GM10248 (cell line): ENCODE measurements at places on chromosomes 5 and 9.

DNA sequence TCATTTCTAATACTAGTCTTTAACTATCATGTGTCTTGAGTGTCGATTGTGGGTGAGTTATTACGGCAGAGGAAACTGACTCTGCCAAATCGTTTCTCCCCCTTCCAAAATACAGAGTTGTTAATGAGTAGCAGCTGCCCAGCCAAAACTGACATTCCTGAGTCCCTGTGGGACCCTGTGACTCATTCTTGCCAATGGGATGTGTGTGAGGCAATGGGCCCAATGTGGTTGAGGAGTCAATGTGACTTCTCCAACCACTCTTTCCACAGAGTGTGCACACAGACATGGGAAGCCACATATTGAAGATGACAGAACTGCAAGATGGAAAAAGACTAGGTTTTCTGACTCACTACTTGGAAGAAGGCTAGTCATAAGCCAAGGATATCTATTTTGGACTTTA is 434.7 kb downstream of the DTWD2 start:
- DNase-seq: no peak

- DNase-seq: peak; percentile 35
Observed at GRCh38 chr5:112604732-112605630, 132.7 kb upstream of the APC start.

DNA sequence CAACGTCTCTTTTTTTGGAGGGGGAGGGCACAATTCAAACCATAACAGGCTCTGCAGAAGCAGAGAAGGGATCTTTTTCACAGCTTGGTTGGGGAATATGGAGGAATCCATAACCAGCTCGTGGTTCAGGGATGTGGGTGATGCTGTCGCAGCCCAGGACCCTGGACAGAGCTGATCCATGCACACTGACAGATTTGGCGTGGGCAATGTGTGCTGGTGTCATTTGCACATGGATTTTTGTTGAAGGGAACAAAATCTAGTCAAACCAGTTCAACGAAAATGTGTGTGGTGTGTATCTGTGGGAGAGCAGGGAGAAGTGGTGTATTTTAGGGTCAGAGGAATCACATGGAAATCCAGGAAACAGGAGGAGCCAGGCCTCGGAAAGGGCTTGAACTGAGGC is 4.2 kb downstream of the DOCK2 start:
- no peak for DNase-seq

DNA sequence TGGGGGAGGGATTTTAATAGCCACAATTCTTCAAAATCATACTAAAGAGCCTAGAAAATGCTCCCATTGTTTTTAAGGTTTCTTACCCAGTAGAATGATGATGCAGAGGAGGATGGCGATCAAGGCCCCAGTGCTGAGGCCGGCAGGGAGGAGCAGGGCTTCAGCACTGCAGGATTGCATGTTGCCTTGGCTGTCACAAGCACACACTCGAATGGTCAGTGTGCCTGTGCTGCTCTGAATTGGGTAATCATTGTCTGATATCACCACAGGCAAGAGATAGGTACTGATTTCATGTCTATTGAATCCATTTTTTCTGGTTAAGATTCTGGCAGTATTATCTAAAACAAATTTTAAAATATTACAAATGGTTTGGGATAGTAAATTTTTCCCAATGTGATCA is 153.3 kb downstream of the CDH10 start:
- DNase-seq: no peak

DNA sequence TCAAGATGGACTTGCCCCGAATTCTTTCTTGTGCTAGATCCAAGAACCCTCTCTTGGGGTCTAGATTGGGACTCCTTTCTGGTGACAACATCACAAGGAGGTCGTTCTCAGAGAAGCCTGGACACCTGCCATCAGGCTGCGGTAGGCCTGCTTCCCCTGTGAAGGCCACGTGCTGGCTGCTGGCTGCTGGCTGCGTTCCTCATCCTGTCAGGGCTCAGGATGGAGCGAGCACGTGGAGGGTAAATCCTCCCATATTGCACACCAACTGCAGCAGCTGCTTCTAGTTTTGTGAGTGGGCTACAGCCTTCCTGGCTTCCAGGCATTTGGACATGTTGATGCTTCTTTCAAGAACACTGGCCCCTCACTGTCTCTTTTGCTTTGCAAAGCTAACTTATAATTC is 95.6 kb downstream of the HSPA4 start:
- no peak for DNase-seq

DNA sequence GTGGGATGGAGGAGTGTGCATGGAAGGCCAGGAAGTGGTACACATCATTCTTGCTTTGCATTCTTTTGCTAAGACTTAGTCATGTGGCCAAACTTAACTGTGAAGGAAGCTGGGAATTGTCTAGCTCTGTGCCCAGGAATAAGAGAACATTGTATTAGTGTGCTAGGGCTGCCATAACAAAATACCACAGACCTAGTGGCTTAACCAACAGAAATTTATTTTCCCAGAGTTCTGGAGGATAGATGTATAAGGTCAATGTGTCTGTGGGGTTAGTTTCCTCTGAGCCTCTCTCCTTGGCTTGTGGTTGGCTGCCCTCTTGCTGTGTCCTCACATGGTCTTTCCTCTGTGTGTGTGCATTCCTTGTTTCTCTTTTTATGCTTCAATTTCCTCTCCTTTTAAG is 32.4 kb downstream of the NNT start:
- DNase-seq: no peak

DNA sequence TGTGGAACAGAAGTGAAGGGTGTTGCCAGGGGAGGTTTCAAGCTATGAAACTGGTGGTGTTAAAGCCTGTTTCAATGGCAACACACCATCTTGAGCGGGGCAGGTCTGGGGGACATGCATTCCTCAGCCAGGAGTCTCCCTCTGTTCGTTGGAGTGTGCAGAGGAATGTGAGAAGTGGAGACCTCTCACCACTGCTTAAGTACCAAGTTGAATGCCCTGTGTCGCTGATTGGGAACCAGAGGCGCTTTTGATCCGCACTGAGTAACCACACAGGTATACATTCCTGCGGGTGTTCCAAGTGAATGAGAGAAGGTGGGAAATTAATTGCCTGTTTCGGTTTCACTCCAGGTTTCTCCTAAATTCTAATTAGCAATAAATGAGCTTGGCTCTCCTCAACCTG is 99.4 kb downstream of the LIX1 start:
- DNase-seq: no peak

- no peak for DNase-seq
Observed at GRCh38 chr5:144122081-144122480, 48.4 kb downstream of the YIPF5 start.

- no peak for DNase-seq
Observed at GRCh38 chr5:170223906-170224305, 8.9 kb upstream of the C5orf58 start.

DNA sequence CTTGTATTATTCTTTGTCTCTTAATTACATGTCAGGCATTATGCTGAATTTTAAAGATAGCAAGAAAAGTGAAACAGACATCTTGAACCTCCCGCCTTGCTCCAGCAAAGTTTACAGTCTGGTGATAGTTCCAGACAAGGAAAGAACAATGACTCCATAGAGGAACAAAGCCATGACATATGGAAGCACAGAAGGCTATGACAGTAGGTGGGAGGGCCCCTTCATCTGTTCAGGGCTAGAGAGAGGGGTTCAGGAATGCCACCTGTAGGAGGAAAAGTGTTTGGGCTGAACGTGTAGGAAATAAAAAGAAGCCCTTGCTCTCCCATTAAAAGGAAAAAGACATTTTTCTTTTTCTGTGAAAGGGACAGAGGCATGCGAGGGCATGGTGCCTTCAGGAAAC is 315.6 kb downstream of the TRIM32 start:
- no peak for DNase-seq

DNA sequence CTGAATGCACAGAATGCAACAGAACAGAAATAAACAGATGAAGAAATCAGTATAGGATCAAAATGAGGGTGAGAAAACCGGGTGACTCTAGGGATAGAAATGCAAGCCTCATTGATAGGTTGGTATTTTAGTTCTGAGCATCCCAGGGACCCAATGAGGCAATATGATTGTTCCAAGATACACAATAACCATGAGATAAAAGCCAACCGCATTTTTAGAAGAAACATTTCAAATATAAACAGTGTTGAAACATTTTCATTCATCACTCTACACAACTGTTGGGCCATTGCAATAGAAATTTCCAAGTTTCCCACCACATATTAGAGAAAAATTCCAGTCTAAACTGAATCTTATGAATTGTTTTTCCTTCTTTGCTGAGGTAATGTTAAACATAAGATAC is 452.3 kb upstream of the PTGER4 start:
- no peak for DNase-seq

DNA sequence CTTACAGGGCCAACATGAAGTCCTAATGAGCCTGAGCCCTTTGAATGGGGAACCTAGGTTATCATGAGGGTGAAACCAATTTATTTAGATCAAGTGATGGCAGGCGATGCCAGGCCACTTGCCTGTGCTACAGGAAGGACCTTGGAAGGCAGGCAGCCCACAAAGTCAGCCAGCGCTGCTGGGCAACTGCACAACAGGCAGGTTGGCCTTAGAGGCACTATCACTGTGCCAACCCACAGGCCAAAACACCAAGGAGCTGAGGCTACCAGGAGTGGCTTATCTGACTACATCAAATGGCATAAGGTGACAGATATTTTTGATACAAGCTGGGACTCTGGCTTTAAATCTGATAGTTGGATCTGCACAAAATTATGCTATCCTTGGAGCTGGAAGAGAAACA is 319.1 kb downstream of the NTRK2 start:
- no peak for DNase-seq

DNA sequence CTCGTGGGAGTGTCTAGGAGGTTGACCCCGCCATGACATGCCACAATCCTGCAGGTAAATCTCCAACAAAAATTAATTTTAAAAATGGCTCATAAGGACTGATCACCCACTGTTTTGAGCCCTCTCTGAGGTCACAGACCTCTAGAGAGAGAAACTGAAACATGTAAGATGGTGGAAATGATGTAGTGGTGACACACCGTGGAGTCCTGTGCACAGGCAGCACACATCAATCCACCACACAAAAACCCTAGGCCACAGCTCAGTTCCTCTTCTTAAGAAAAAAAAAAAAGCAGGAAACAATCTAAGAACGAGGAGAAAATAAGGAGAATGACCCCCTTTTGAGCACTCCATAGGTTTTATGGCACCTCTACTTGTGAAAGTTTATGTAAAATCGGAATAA is 93.8 kb upstream of the FAM120A start:
- peak; percentile 25 for DNase-seq

DNA sequence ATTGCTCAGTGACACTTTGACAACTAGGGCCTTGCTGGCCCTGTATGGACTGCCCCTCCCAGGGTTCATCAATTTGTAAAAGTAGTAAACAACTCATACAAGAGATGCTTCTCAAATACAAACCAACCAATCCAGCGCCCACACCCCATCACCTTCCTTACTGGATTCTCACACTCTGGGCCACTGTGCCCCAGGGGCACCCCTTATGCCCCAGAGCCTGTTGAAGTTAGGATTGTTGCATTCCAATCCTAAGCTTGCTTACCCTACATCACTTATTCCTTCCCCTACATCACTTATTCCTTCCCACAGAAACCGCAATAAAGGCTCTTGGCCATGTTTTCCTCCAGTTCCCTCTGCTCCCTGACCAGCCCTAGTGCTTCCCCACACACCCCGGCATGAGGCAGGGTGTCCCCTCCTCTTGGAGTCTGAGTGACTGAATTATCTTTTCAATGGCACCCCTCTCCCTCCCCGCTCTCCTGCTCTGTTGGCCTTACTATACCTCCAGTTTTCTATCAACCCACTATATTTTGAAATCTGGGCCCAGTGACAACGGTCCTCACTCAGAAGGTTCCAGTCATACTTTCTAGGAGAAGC is 182.4 kb upstream of the S1PR3 start:
- no peak for DNase-seq

DNA sequence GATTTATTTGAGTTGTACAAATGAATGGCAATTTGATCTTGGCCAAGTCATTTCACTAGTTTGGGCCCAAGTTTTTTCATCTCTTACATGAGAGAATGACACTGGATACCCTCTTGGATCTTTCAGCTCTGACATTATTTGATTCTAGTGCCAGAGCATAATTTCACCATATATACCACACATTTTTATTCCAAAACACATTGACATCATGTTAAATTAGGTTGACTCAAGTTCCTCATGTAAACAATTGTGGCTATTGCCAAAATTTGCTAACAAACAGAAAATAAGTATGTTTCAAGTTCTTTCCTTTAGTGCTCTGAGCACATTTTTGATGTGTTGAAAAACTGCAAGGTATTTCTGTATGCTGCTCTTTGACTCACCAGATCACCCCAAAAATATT is 375.8 kb downstream of the ZNF608 start:
- DNase-seq: no peak

DNA sequence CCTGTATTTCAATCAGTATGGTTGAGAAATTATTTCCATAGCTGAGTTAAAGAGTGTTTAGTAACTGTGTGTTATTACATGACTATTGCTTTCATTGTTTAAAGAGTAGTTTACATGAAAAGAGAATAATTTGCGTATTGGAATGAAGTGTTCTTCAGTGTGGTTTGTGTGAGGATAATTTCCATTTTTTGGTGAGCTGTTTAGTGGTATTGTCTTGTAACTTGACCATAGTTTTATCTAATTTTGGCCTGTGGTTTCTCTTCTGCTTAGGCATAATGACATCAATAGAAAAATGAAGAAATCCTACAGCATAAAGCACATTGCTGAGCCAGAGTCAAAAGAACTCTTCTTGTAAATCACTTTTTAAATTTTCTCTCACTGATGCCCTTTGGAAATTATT is 151.2 kb downstream of the SNCAIP start:
- no peak for DNase-seq

- no peak for DNase-seq
Observed at GRCh38 chr5:60102961-60103693, 209.6 kb upstream of the PDE4D start.

DNA sequence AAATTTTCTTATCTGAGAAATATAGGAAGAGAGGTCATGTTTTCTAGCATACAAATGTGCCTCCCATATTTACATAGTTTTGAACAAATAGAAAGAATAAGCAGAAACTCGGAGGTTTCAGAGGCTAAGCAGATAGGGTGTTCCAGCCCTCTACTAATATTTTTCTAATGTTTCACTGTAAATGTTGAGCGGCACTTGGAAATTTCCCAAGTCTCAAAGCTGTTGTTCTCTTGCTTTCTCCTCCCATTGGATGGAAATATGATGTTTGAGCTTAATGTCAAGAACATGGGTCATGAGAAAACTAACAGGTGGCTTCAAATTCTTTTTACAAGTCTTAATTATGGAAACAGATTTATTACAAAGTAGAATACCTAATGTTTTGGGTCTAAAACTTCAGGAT is 5.1 kb downstream of the SPINK1 start:
- DNase-seq: no peak

DNA sequence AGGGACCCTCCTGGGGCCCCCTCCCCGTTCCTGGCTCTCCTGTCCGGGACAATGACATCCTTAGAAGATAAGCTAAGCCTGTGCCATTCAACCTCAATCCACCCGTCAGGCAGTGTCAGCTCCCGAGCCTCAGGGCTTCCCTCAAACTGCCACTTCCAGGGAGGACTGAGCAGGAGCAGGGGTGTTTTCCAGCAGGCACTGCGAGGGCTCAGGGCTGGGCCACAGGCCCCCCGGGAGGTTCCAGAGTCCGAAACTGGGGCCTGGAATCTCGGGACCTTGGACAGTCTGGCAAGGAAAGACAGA is 26.2 kb downstream of the LHX3 start:
- DNase-seq: no peak

GRCh38 chr5:135995976-135996375 is 32.8 kb upstream of the TGFBI start:
- DNase-seq: no peak
